Activated T-cell treated with anti-CD3 and anti-CD28 coated beads for 24 hours (primary cell): ENCODE measurements at places on chromosomes 6 and 20.

DNA sequence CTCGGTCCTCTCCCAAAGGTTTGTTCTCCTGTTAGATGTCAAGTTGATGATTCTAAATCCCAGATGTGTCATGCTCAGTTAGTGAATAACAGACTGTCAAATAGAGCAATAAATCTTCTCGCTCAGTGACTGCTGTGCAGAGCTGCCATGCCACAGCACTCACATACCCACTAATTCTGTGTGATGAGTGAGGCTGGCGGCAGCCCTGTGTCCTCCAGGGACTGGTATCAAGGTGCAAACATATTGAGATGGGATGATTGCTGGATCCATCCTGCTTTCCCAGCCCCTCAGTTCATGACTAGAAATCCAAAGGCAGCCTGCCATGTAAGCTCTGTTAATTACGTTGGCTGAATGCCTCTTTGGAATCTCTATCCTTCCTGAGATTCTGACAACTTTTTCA is 103.9 kb downstream of the OLIG3 start:
- no peak for DNase-seq

DNA sequence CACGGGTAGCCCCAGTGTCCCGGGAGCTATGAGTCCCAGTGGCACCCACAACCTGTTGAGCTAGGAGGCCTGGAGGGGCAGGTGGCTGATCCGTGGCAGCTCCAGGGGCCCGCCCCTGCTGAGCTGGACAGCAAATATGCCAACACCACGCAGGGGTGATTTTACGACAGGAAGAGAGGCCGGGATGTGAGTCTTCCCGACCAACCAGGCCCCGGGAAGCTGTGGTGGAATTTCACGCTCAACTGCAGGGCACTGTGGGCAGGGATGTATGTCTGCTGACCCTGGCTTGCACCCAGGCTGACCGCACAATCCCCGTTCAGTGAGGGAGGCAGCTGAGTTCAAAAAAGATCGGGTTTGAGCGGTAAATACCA is 183.9 kb downstream of the ERMARD start:
- DNase-seq: no peak

DNA sequence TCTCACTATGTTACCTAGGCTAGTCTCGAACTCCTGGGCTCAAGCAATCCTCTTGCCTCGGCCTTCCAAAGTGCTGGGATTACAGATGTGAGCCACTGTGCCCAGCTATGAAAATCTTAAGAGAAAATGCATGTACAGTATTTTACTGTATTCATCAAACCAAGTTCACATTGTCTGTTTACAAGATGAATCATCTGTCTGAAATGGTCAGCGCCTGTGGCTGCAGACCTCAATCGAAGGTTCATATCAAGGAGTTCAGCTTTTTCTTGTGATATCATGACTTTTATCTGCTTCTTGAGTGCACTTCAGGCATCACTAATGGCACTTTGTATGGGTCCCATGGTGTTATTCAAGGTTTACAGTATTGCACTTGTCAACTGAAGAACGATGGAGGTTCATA is 155.1 kb downstream of the SLC16A10 start:
- no peak for DNase-seq

GRCh38 chr6:75145976-75146375 is 59.9 kb downstream of the COL12A1 start:
- no peak for DNase-seq

- no peak for DNase-seq
Measured at GRCh38 chr6:124795643-124796463, 166.4 kb upstream of the RNF217 start.

- no peak for DNase-seq
Measured at GRCh38 chr6:33513213-33513612, 58.8 kb downstream of the ZBTB9 start.

- peak; percentile 14 for DNase-seq
Measured at GRCh38 chr6:161418463-161418945, 144.6 kb upstream of the AGPAT4 start.

GRCh38 chr6:52362443-52363227 is 684 bp downstream of the PAQR8 start:
- DNase-seq: peak; percentile 26

GRCh38 chr20:44585057-44585963 is 2.9 kb downstream of the PKIG start:
- DNase-seq: no peak

GRCh38 chr6:39377539-39377950 is 55.0 kb upstream of the KCNK16 start:
- DNase-seq: no peak

GRCh38 chr6:168016721-168017525 is 19.5 kb downstream of the KIF25 start:
- no peak for DNase-seq

DNA sequence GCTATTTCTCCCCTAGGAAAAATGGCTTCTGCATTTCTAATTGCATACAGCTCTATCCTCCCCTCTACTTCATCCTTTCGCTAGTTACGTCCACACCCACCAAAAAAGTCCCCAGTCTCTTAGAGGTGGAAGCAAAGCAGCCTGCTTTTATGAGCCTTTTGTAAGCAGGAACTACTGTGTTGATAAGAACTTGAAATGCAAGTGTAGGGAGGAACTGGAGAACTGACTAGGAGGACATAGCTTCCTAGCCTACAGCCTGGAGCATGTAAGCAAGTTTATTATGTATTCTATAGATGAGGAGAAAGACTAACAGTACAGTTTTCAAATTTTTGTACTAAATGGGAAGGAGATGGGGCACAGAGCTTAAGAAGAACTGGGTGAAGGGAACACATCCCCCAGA is 10.3 kb downstream of the ARHGAP18 start:
- no peak for DNase-seq

DNA sequence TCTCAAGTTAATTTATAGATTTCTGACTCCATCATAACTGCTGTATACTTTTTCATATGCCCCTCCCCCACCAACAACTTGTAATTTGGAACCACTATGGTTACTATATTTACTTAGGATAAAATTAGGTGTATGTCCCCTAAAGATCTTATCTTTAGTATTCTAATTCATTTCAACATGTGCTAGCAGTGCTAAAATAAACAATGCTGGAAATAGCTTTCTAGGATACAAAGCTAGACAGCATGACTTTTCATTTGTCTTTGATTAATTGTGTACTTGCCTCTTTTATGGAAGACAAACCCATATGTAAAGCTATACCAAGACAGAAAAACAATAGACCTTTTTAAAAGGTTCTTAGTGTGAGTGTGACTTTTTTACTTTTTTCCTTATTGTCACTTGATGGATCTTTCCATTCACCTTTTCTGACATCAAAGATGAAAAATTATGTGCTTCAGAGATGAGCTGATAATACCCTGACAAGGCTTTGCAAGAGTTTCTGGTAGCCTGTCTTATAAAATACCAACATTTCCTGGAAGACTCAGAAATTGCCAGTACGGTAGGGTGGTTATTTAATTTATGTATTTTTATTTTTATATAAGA is 31.2 kb upstream of the POPDC3 start:
- DNase-seq: no peak

DNA sequence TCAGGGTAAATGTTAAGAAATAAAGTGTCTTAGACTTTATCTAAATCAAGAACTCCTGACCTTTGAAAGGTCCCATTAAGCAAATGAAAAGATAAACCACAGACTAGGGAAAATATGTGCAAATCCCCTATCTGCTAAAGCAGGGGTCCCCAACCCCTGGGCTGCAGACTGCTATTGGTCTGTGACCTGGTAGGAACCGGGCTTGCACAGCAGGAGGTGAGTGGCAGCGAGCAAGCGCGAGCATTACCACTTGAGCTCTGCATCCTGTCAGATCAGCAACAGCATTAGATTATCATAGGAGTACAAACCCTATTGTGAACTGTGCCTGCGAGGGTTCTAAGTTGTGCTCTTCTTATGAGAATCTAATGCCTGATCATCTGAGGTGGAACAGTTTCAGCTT is 42.4 kb downstream of the LCA5 start:
- DNase-seq: no peak

- no peak for DNase-seq
Measured at GRCh38 chr6:168195712-168196111, 116.7 kb upstream of the FRMD1 start.

- DNase-seq: no peak
Measured at GRCh38 chr6:18142591-18142861, 12.4 kb downstream of the TPMT start.

DNA sequence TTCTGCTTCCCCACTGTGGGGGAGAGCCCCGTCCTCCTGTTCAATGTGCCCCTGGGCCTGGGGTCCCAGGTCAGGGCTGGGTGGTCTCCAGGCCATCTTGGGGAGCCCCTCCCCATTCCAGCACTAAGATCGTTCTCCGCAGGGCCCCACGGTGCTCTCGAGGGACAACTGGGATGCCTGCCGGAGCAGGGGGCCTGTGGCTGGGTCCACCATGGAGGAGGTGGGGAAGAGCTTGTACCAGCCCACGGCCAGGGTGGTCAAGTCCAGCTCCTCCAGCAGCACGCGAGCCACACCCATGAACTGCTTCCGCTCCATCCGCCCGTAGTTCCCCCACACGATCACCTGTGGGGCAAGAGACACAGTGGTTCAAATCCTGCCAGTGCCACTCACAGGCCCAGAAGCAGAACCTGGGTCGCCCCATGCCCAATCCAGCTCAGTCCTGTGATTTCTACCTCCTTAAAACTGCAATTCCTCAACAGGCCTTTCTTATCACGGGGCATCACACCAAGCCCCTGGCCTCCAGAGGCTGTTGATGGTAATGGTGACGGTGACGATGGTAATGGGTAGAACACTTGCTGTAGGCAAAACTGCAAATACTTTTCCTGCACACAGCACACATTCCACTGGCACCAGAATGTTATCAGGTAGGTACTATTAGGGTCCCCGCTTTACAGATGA is 10.5 kb downstream of the KCNK15 start:
- DNase-seq: no peak

DNA sequence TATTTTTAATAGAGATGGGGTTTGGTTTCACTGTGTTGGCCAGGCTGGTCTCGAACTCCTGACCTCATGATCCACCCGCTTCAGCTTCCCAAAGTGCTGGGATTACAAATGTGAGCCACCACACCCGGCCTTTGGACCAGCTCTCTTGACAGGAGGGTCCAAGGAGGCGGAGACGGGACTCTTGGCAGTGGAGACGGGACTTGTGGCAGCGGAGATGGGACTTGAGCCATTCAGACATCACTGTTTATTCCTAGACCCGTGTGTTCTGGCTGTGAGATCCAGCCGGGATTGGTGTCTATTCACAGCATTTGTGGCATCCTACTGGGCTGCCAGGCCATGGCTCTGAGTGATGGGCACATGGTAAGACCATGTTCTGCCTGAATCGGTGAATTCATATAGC is 25.6 kb downstream of the PRPF6 start:
- DNase-seq: no peak

DNA sequence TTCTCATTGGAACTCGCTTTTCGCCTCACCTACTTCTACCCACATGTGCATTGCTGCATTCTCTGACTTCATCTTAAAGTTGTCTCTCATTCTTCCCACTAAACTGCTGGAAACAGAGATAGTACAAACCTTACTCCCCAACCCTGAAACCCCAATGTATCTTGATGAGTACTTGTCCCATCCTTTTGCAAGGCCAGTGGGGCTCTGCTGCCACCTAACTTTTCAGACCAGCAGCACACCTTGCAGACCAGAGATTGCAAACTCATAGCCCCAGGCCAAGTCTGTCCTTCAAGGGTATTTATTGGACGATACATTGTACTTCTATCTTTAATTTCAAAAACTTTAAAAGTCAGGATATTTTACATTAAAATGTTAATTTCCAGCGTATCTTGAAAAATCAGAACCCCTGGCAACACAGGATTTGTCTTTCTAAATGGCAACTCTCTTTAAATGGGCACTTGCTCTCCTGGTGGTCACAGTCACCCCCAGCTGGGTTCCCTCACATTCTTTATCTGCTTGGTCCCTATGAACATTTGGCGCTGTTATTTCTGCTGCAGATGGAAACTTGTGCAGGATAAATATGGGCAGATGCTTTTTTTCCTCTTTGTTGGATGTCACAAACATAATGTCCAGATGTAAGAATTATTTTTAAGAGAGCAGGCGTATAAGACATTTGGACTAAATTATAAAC is 83.9 kb downstream of the SOD2 start:
- no peak for DNase-seq

GRCh38 chr6:11758878-11759277 is 19.7 kb downstream of the ADTRP start:
- DNase-seq: no peak

DNA sequence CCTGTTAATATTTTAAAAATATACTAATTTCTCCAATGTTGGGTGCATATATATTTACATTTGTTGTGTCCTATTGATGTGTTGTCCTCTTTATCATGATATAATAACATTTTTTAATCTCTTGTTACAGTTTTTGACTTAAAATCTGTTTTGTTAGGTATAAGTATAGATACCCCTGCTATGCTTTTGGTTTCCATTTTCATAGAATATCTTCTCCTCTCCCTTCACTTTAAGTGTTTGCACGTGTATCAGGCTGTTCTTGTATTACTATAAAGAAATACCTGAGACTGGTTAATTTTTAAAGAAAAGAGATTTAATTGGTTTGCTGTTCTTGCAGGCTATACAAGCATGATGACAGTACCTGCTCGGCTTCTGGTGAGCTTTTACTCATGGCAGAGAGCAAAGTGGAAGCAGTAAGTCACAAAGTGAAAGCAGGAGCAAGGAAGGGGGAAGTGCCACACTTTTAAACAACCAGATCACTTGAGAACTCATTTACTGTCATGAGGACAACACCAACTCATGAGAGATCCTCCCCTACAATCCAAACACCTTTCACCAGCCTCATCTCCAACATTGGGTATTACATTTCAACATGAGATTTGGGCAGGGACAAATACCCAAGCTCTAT is 340.5 kb upstream of the SYNCRIP start:
- no peak for DNase-seq

DNA sequence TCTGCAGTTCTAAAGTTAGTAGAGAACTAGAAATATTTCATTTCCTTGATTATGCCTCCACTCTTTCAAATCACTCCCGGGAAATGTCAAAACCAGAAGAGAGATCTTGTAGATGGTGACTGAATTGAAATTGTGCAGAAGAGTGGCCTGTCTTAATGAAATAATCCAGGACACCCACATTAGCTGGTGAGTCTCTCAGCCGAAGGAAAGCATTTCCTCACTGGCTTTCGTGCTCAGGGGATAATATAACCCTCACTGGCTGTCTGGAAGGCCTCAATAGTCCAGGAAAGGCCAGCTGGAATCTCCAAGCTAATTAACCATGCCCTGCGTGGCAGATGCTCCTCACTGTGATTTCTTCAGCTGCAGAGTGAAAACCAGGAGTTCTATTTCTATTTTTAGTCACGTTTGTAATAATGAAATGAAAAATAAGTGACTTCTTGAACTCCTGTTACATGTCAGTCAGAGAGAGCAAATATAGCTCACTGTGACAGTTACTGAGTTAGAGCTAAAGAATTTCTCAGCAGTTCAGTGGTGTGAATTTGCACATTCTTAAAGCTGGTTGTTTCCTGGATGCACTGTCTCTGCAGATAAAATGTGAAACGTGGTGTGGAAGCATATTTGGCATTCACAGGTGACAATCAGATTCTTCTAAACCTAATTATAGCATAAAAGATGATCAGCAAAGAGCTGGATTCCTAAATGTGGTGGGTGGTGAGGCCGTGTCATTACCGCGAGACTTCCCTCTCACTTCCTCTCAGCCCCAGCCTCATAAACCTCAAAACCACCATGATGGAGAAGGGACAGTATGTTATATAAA is 211.7 kb downstream of the LMBRD1 start:
- no peak for DNase-seq

GRCh38 chr6:46715141-46715540 is 20.0 kb downstream of the PLA2G7 start:
- DNase-seq: no peak
